ENCODE measurements at places on chromosomes 2 and 18. TPM values are rescaled to one million over a fixed set of nuclear protein-coding genes. Genes with fewer than 3 reads are reported as not detected.

The PFN4 gene
- not detected for total RNA-seq

The LHCGR gene
- total RNA-seq, result not detected

The MRO gene
- total RNA-seq, result not detected

DNA sequence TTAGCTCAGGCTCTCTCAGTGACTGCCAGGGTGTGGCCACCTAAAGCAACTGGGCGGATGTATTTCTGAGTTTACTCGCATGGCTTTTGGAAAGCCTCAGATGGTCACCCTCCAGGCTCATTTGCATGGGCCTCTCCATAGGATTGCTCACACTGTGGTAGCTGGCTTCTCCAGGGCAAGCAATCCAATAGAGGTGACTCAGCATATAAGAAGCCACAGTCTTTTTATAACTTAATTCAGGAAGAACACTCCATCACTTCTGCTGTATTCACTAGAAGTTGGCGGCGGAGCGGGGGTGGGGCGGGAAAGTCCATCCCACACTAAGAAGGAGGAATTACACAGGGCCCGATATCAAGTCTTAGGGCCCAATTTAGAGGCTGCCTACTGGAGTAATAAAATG is 3.6 kb upstream of the DOK6 start:
- no peak for DNase-seq
- H3K27me3 ChIP-seq, result peaks cover 31% of the 10 kb centered on the region
- peaks cover 11% of the 10 kb centered on the region for H3K4me1 ChIP-seq
- no peak overlapping the region for H3K27ac ChIP-seq

- H3K27ac ChIP-seq, result no peak overlapping the region
- H3K4me1 ChIP-seq, result no peaks in the 10 kb centered on the region
- H3K36me3 ChIP-seq, result peaks cover 34% of the 10 kb centered on the region
- H3K4me3 ChIP-seq, result no peak overlapping the region
- no peaks in the 10 kb centered on the region for H3K27me3 ChIP-seq
These were observed 139.7 kb downstream of the ROCK1 start for GRCh38 chr18:20971886-20972267.

GRCh38 chr2:182210669-182211068 is 216.2 kb downstream of the PDE1A start:
- no peak overlapping the region for H3K4me3 ChIP-seq
- no peak for DNase-seq
- H3K27me3 ChIP-seq, result no peaks in the 10 kb centered on the region
- H3K36me3 ChIP-seq, result no peaks in the 10 kb centered on the region
- no peaks in the 10 kb centered on the region for H3K4me1 ChIP-seq

DNA sequence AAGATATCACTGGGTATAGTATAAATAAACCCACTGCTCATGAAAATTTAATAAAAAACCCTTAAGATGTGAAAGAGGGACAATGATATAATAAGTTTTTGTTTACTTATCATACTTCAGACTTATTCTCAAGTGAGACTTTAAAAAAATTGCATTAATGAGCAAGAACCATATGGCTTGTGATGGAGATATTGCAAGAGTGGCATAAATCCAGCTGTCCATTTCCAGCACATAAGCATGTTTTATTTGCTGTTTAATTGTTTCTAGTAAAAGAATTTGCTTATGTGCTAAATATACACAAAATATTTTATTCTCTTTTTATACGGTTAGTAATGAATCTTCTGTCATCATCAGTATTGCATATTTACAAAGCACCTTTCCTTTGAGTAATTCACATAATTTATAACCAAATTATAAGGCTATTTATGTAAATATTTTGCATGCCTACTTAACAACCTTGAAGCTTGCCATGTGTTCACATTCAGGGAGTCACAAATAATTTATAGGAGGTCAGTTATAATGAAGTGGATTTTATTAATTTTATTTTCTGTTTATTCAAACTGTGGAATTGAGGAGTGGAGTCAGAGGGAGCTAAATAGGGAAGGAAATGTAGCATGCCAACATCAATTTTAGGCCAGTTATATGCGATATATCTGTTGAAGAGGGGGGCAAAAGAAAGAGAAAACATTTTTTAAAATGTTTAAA is 318.5 kb upstream of the CWC22 start:
- no peaks in the 10 kb centered on the region for H3K36me3 ChIP-seq
- no peak for DNase-seq

DNA sequence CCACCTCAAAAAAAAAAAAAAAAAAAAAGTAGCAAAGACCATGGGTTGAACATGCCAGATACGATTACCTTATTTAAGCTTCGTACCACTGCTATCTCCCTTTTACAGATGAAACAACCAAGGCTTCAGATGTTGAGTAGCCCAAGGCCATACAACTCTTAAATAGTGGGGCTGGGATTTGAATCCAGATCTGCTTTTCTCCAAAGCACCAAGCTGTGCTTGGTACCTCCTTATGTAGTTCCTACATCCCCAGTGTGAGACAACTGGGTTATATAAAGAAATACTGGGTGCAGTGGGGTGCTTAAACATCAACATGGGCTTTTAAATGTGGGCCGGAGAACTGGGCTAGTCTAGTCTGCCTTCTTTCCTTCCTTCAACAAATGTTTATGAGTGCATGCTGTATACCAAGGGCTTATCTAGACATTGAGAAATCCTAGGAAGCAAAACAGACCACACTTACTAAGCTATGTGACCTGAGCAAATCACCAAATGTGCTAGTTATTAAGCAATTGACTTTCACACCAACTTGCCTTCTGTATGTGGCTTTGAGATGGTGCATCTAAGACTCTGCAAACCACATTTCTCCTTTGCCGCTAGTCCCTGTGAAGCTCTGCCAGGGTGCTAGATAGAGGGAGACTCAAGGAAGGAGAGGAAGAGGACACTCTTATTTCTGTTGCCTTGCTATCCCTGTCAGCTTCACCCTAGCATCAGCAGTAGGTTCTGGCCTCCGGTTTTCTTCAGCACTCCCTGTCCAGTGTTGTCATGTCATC is 206.8 kb upstream of the FBXO11 start:
- no peak overlapping the region for H3K27ac ChIP-seq
- peaks cover 37% of the 10 kb centered on the region for H3K4me1 ChIP-seq
- no peaks in the 10 kb centered on the region for H3K27me3 ChIP-seq
- H3K4me3 ChIP-seq, result no peak overlapping the region

GRCh38 chr2:141555876-141556470 is 574.8 kb downstream of the LRP1B start:
- no peak overlapping the region for H3K4me3 ChIP-seq
- H3K27me3 ChIP-seq, result no peaks in the 10 kb centered on the region
- no peak overlapping the region for H3K27ac ChIP-seq

DNA sequence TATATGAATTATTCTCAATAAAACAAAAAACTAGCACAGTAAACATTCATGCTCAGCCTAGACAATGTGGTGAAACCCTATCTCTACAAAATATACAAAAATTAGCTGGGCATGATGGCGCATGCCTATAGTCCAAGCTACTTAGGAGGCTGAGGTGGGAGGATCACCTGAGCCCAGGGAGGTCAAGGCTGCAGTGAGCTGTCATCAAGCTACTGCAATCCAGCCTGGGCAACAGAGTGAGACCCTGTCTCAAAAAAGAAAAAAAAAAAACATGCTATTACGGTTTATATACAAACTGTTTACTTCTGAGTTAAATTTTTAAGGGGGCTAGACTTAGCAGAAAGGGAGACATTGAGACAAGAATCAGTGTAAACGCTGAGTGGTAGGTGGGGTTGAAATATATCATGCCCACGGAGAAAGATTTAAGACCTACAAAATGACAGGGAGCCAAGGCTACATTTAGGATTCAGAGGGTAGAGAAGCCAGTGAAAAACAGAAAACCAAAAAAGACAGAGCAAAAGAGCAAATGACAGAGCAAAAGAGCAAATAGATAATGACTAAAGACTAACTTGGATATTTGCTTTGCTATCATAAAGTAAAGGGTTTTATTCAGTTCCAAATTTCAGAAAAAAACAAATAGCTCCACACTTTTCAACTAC is 7.5 kb downstream of the TTC32 start:
- no peak overlapping the region for H3K4me3 ChIP-seq
- peaks cover 44% of the 10 kb centered on the region for H3K36me3 ChIP-seq
- no peaks in the 10 kb centered on the region for H3K27me3 ChIP-seq
- H3K4me1 ChIP-seq, result peaks cover 69% of the 10 kb centered on the region
- DNase-seq, result no peak
- H3K27ac ChIP-seq, result no peak overlapping the region

- H3K4me1 ChIP-seq, result peaks cover 93% of the 10 kb centered on the region
- H3K4me3 ChIP-seq, result peak overlapping the region; percentile 69
- peaks cover 39% of the 10 kb centered on the region for H3K36me3 ChIP-seq
- no peaks in the 10 kb centered on the region for H3K27me3 ChIP-seq
- no peak for DNase-seq
These were observed 52.1 kb downstream of the NCK2 start for GRCh38 chr2:105796791-105797190.

GRCh38 chr2:27873091-27873490 is 17.1 kb downstream of the RBKS start:
- no peak overlapping the region for H3K4me3 ChIP-seq
- DNase-seq, result no peak
- H3K27ac ChIP-seq, result no peak overlapping the region
- peaks cover 8% of the 10 kb centered on the region for H3K36me3 ChIP-seq
- peaks cover 6% of the 10 kb centered on the region for H3K4me1 ChIP-seq
- no peaks in the 10 kb centered on the region for H3K27me3 ChIP-seq

DNA sequence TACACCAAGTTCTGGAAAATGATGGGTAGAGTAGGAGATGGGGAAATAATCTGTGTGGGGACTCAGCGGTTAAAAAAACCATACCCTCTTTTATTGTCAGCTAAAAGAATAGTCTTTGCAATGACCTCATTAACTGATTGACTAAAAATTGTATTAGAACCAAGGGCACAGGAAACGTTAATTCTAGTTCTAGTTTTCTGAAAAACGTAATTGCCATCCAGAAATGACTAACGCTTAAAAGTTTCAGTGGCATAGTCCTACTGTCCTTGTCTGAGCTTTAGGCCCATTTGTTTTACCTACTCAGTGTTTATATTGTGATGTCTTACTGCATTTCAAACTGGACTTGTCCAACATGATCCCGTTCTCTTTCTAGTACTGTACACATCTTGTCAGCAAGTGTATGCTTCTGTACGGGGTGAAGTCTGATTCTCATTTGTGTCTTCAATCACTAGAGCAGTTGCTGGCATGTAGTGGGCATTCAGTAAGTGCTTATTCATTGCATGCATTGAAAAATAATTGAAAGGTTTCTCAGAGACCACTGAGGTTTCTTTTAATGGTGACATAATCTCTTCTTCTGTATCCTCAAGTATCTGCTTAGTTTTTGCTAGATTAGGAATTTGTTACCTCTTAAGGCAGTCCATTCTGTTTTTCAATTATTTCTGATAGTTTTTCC is 81.5 kb downstream of the ZNF407 start:
- no peaks in the 10 kb centered on the region for H3K27me3 ChIP-seq
- no peak overlapping the region for H3K27ac ChIP-seq
- no peak for DNase-seq
- H3K4me3 ChIP-seq, result no peak overlapping the region

GRCh38 chr2:186508263-186508662 is 22.2 kb downstream of the ZC3H15 start:
- no peak for DNase-seq
- no peaks in the 10 kb centered on the region for H3K27me3 ChIP-seq
- no peak overlapping the region for H3K27ac ChIP-seq
- no peak overlapping the region for H3K4me3 ChIP-seq
- peaks cover 3% of the 10 kb centered on the region for H3K4me1 ChIP-seq
- H3K36me3 ChIP-seq, result peaks cover 39% of the 10 kb centered on the region

DNA sequence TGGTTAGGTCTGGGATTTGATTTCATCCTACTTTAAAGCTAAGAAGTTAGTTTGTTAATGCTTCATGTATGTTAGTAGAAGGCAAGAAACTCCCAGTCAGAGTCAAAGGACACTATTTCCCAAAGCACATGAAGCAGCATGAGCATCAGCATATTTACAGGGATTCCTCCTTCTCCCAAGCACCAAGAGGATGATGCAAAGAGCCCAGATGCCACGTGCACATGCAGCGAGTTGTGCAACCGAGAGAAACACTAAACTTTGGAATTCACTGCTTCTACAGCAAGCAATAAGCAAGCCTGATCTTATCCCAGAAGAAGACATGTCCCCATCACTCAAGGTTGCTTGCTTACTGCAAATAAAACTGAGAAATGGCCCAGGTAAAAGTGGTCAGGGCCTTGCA is 32.5 kb downstream of the CPO start:
- H3K4me3 ChIP-seq, result no peak overlapping the region
- DNase-seq, result no peak
- no peaks in the 10 kb centered on the region for H3K36me3 ChIP-seq

Data from activated CD4-positive, alpha-beta memory T cell treated with anti-CD3 and anti-CD28 coated beads, Interleukin-2, amount 10 ng/mL, durations not matched to agents 7 days and 5 days (primary cell).